Cortex of kidney (tissue), 1 donor: ENCODE measurements at places on chromosomes 2 and 18.

- no peak for DNase-seq
Observed at GRCh38 chr18:77061946-77062517, 70.6 kb downstream of the MBP start.

- no peak for DNase-seq
Observed at GRCh38 chr2:26197516-26197915, 24.6 kb downstream of the GAREM2 start.

- DNase-seq = no peak
Observed at GRCh38 chr18:40004246-40004645, 1950.8 kb upstream of the PIK3C3 start.

GRCh38 chr2:134279417-134279816 is 25.5 kb downstream of the MGAT5 start:
- DNase-seq = no peak

- no peak for DNase-seq
Observed at GRCh38 chr2:99818842-99819241, 323.5 kb downstream of the AFF3 start.

DNA sequence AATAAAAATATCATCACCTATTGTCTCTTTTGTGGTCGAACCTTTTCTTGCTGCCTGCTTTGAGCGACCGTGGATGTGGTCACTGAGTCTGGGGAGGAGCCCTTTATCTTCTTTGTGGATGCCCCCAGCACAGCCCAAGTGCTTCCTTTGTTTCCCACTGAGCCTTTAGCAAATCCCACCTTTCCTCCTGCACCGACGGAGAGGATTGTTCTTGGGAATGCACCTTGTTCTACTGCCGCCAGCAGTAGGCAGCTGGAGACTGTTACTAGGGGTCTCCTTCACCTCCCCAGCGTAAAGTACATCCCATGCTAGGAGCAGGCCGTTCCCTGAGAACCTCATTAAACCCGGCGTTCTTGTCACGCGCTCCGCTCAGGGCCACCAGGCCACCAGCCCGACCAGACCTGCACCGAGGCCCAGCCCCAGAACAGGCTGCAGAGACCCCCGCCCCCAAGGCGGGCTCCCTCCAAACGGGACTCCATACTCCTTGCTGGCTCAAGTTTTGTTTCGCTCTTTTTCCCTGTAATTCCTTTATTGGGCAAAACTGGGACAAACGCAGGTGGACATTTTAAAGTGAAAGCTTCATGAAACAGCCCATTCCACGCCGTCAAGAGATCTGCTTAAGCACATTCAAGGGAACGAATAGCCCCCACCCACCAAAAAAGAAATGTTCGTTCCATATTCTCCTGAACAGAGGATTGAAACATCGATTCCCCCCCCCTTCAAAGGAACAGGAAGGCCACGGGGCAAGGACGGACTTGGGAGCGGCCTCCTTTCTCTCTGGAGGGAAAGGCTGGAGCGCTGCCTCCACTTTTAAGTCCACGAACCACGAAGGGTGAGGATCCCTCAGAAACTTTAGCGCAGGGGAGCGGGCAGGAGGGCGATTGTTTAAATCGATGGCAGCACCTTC is 1.1 kb upstream of the MAT2A start:
- DNase-seq = no peak

GRCh38 chr2:144137705-144138428 is 382.1 kb downstream of the ZEB2 start:
- DNase-seq = no peak
